ENCODE measurements at places on chromosomes 12 and 14.

DNA sequence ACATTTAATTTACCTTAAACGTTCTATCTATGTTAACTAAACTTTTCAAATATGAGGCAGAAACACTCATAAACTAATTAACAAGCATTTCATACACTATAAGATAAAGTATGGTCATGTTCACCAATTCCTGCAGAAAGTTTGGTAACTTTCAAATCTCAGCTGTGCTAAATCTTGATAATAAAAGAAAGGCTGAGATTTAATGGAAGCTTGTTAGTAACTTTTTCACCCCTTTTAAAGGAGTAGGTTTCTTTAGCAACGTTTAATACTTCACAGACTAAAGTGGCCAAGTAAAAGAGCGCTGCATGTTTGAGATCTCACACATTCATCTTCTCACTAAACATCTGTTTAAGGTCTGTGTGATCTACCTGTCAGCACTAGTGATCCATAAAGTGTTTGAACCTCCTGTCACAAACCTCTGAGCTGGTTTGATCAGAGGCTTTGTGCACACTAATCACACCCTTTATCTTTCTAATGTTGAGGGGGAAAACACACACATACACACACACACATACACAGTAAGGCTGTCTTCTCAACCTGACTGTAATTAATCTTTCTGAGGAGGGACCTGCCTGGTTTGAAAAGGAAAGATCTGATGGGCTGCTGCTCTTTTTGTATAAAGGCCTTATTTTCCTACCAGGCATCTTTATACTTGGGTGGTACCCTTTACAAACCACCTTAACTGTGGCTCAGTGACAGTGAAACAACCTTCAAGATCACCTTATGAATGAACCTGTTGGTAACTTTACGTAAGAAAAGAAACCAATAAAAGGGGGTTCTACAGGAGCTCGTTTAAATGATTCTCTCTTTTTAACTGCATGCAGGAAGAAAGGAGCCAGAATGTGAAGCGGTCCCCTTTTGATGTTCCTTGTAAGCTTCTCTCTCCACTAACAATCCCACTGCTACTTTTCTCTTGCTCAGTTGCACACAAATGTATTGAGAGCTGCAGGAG, 244.2 kb downstream of the SOX5 start:
- DNase-seq = no peak

DNA sequence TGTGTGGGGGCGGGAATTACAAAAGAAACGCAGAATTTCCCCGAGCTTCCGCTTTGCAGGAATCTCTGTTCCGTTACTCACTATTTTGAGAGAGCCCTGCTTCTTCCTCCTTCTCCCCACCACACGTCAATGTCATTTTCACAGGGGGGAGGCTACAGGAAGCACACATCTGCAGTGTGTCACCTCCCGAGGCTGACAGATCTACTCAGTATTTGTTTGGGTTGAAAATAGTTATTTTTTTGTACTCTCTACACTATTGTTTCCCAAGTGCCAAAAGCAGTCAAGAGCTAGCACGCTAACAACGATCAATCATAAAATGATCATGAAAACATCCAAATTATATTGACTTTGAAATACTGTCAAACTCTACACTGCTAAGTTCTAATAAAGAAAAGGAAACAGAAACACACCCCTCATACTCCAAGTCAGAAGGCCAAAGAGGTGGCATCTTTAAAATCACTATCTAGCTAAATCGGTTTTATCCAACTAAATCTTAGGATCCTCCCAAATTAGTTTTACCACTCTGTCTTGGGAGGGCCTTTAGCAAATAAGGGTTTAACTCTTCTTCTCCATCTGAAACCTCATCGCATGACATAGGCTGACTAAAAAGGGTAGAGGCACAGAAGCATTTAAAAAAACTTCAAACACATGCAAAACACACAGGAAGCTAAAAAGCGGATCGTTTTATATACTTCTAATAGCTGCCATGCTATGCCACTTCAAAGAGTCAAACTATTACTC, 51.8 kb downstream of the FOXN3 start:
- DNase-seq = no peak

DNA sequence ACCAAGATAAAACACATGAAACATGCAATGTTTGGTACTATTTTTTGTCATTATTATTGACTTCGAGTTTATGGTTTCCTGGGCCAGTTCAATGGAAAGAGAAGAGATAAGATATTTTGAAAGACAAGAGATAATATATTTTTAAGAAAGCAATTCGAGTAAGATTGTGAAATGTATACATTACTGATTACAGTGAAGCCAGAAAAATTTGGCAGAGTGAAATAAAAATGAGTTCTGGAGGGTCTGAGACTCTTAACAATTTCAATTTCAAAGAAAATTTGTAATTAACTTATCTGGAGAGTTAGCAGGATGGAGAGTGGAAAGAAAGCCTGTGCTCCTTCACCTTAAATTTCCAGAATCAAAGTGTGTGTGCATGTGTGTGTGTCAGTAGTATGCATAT, 17.3 kb downstream of the CCER1 start:
- no peak for DNase-seq

DNA sequence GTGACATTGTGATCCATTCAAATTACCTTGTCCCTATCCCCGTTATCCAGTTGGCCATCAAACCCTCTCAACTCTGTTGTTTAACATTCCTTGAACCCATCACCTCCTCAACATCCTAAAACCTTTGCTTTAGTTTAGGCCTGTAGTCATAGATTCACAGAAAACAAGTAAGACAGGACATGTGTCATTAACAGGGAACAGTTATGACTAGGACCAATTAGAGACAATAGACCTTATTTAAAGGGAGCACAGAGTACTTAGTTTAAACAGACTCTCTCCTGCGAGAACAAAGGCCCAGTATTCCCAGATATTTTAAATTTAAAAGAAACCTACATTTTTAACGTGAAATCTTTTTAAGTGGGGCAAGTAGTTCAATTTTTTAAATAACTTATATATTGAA, 20.0 kb upstream of the HELB start:
- DNase-seq = no peak

DNA sequence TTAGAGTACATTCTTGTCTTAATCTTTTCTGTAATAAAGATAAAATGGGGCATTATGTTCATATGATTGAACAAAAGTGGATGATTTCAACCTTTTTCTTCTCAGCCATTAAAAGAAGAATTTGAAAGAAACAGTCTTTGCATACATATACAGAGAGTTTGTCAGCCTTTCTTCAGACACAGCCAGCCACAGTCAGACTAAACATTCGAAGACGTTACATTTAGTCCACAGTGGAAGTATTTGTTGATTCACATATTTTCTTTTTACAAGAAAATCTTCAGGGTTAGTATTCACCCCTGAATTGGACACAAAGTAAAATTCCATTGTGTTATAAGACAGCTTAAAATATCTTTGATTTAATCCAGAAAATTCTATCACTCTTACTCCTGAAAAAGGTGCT, 36.2 kb downstream of the ETV6 start:
- DNase-seq = no peak

DNA sequence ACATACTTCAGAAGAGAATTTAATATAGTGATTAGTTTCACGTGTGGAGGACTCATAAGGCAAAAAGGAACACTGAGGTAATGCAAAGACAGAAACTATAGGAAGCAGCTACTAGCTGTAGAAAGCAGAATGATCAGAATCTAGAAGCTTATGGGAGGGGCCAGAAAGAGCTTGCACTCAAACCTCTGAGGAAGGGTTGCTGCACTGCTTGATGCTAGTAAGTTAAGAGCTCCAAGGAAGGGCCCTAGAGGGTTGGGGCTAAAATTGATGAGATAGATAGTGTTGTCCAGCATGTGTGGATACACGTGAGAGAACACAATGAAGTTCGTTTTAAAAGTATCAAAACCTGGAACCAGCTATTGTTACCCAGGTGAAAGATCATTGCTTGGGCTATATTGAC, 311.1 kb downstream of the SLC6A15 start:
- no peak for DNase-seq

DNA sequence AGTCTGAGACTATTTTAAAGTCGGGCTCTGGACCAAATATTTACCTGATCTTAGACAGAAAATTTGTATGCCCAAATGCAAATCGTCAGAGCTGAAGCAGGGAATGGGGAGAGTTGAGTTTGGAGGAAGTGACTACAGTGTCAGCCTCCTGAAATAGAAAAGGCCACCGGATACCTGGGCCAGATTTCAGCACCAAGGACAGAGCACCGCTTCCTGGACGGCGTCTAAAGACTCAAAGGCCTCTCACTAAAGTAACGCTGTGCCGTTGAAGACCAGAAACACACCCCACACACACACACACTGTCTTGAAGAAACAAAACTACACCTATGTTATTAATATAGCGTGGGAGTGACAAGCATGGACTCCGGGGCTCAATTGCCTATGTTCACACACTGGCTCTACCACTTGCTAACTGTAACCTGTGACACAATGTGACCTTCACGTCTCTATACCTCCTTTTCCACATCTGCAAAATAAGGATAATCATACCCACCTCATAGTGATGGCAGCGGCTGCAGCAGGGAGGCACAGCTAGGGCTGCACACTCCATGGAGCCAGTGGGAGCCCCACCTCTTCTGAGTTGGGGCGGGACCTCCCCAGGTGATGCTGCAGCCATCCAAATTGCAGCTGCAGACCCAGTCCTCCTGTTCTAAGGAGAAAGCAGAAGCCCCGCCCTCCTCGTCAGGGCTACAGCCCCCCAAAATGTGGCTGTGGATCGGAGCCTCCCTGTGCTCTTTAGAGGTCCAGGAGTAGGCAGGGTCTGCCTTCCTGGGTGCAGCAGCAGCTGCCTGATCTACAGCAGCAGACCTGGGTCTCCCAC, 35.6 kb downstream of the KRT76 start:
- DNase-seq = no peak

DNA sequence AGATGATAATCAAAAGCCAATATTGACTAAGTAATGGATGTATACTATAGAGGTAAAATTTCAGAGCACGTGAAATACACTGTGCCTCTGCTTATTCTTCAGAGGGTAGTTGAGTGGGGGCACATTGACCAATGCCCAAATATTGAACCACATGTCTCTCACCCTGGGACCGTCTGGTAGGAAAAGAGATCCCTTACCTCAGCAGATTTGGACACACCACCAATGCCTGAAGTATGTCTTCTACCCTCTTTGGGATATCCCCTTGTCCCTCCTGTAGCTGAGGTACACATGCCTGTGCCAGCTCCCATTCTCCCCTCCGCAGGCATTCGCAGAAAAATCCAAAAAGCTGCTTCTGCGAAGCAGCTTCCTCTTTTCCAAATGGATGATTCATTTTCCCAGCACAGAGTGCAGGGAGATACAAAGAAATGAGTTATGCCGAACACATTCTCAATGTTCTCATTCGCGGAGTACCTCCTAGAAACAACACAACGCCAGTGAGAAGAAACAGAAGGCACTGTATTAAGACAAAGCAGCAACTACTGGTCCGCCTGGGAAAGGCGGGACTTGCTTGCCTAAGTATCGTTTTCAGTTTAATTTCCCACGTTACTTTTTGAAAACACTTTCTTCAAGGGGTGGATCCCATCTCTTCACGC, 691 bp downstream of the ZFYVE26 start:
- DNase-seq = no peak

- no peak for DNase-seq
These were observed 136.0 kb downstream of the MSRB3 start for GRCh38 chr12:65414526-65414925.

DNA sequence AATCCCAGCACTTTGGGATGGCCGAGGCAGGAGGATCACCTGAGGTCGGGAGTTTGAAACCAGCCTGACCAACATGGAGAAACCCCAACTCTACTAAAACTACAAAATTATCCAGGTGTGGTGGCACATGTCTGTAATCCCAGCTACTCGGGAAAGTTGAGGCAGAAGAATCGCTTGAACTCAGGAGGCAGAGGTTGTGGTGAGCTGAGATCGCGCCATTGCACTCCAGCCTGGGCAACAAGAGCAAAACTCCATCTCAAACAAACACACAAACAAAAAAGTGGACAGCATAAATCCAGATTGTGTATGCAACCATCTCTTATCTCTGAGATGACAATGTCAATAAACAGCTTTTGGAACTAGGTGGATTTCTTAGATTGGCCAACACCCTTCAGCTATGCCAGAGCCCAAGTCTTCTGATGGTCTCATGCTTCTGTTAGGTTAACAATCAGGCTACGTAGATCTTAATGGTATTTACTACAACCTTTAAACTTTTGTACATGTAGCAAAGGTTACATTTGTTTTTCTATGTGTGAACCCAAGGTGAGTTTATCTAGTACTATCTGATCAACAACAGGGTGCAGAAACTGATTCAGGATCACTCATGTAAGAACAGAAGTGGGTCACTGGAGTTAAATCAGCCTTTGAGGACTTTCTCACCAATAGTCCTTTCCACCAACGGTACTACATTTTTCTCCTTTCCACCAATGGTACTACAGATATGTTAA, 73.7 kb downstream of the DUSP16 start:
- DNase-seq = no peak

GRCh38 chr12:109573914-109574244, 285 bp downstream of the MVK start:
- DNase-seq = no peak

GRCh38 chr12:228846-229200, 14.9 kb upstream of the SLC6A12 start:
- no peak for DNase-seq

- no peak for DNase-seq
These were observed 139.5 kb upstream of the AEBP2 start for GRCh38 chr12:19299765-19300164.

DNA sequence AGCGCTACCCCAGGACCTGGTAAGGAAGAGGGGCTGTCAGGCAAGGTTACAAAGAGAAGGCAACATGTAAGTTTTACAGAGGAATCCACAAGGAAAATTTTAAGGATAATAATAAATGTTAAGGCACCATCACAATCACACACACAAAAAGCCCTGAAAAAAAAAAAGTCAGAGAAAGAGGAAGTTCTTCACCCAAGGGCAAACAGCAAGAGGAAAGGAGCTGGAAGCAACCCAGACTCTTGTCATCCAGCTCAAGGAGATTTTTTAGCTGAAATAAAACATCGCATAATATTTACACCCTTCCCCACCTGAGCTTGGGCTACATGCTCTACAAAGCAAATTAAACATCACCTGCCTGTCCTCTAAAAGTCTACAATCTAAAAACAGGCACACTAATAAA, 9.5 kb downstream of the SPTB start:
- DNase-seq = no peak

GRCh38 chr12:6214633-6215032, 14.4 kb downstream of the CD9 start:
- no peak for DNase-seq

GRCh38 chr14:71062581-71063303, 155.5 kb downstream of the PCNX1 start:
- no peak for DNase-seq

DNA sequence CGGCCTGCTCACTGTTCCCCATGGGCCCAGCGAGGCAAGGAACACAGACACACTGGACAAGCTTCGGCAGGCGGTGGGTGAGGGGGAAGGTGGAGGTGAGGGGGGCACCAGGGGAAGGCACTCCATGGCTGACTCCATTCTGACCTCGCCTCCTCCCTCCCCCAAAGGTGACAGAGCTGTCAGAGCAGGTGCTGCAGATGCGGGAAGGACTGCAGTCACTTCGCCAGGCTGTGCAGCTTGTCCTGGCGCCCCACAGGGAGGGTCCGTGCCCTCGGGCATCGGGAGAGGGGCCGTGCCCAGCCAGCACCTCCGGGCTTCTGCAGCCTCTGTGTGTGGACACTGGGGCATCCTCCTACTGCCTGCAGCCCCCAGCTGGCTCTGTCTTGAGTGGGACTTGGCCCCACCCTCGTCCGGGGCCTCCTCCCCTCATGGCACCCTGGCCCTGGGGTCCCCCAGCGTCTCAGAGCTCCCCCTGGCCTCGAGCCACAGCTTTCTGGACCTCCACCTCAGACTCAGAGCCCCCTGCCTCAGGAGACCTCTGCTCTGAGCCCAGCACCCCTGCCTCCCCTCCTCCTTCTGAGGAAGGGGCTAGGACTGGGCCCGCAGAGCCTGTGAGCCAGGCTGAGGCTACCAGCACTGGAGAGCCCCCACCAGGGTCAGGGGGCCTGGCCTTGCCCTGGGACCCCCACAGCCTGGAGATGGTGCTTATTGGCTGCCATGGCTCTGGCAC, 10.6 kb downstream of the MCRS1 start:
- no peak for DNase-seq

Data from brain pericyte (primary cell).